Pericardium fibroblast (primary cell): ENCODE measurements at places on chromosomes 5 and 9. TPM values are rescaled to one million over a fixed set of nuclear protein-coding genes. Genes with fewer than 3 reads are reported as not detected.

Gene RORB
- 2.0 and 3.8 TPM in 2 replicates for total RNA-seq

Gene OBP2B
- not detected in 2 replicates for total RNA-seq

Gene PITX1
- total RNA-seq: 0.17 and 11.6 TPM in 2 replicates

Gene PHF24
- 0.12 and 1.0 TPM in 2 replicates for total RNA-seq

Gene BTNL3
- total RNA-seq: not detected in 2 replicates

Gene LRRC70
- total RNA-seq: 0.51 and 1.2 TPM in 2 replicates

Gene C5orf63
- total RNA-seq: 0.77 and 1.4 TPM in 2 replicates

Gene IFNA13
- total RNA-seq: not detected in 2 replicates

Gene ANKRD31
- under 0.01 and 0.09 TPM in 2 replicates for total RNA-seq

Gene SMIM32
- not detected in 2 replicates for total RNA-seq

Gene DRD1
- not detected in 2 replicates for total RNA-seq

Gene PIGO
- 8.6 and 13.3 TPM in 2 replicates for total RNA-seq

Gene GPRIN1
- 1.8 and 1.9 TPM in 2 replicates for total RNA-seq

Gene MYMK
- total RNA-seq: 2.3 TPM in 1 of 2 replicates, not detected in the other

Gene COL23A1
- 0.60 TPM in 1 of 2 replicates, not detected in the other for total RNA-seq

Gene TSSK1B
- not detected in 2 replicates for total RNA-seq

Gene C9orf152
- total RNA-seq: 0.17 TPM in 1 of 2 replicates, not detected in the other

Gene ZFYVE16
- 14.7 and 15.9 TPM in 2 replicates for total RNA-seq

Gene CFAP157
- total RNA-seq: 0.51 TPM in 1 of 2 replicates, not detected in the other

Gene AFAP1L1
- total RNA-seq: 17.1 and 23.3 TPM in 2 replicates

Gene NR2F1
- 46.8 and 175 TPM in 2 replicates for total RNA-seq

Gene PCDHGA11
- 11.7 and 12.9 TPM in 2 replicates for total RNA-seq

Gene PCDHA5
- total RNA-seq: under 0.01 TPM in 1 of 2 replicates, not detected in the other

Gene ZNF608
- total RNA-seq: 7.1 and 10.5 TPM in 2 replicates

Gene PRXL2C
- total RNA-seq: 9.0 and 20.1 TPM in 2 replicates

Gene PTGR1
- 66.4 and 75.2 TPM in 2 replicates for total RNA-seq

Gene ANKRD34B
- not detected in 2 replicates for total RNA-seq

Gene CTXN3
- total RNA-seq: not detected in 2 replicates

Gene SFXN1
- 34.0 and 45.0 TPM in 2 replicates for total RNA-seq

Gene NEUROG1
- total RNA-seq: not detected in 2 replicates

Gene OMD
- 10.7 and 22.1 TPM in 2 replicates for total RNA-seq

Gene DDX46
- 14.6 and 27.6 TPM in 2 replicates for total RNA-seq

Gene MARCOL
- not detected in 2 replicates for total RNA-seq

Gene IL13
- not detected in 2 replicates for total RNA-seq

Gene CTSV
- total RNA-seq: 0.82 TPM in 1 of 2 replicates, not detected in the other

Gene FSD1L
- total RNA-seq: 0.43 and 2.7 TPM in 2 replicates

Gene CDKN2B-AS1
- total RNA-seq: 0.26 TPM in 1 of 2 replicates, not detected in the other

Gene INSYN2B
- 2.5 and 5.3 TPM in 2 replicates for total RNA-seq

Gene C9orf153
- not detected in 2 replicates for total RNA-seq

Gene MCC
- total RNA-seq: 15.8 and 19.4 TPM in 2 replicates

Gene PCDHGA7
- 4.4 and 5.1 TPM in 2 replicates for total RNA-seq

Gene CATSPER3
- total RNA-seq: not detected in 2 replicates

Gene PNPLA7
- total RNA-seq: 0.23 and 1.6 TPM in 2 replicates

Gene GRM6
- not detected in 2 replicates for total RNA-seq

Gene ECSCR
- 1.0 and 1.5 TPM in 2 replicates for total RNA-seq

Gene EDIL3
- 31.6 and 73.9 TPM in 2 replicates for total RNA-seq

Gene JAKMIP2
- 1.8 TPM in 2 replicates for total RNA-seq

Gene PCDHA6
- total RNA-seq: 0.17 and 0.35 TPM in 2 replicates
